ENCODE measurements at places on chromosomes 7 and 10.

- DNase-seq = no peak
Measured at GRCh38 chr7:131090886-131091692, 236.6 kb upstream of the MKLN1 start.

DNA sequence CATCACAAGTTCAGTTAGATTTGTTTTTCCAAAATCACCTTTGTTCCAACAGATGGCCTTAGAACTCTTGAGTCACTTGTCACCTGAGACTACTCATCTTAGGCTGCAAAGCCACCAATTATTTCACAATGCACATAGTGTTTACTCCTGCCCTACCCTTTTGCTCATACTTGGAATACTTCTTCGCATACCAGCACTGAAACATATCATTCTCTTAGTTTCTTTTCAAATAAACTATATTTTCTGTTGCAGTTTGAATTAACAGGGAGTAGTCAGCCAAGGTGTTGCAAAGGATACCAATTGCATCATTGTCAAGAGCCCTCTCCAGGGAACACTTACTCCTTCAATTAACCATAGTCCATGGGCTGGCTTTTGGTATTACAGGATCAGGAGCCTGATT lies 71.0 kb downstream of the CASD1 start:
- no peak for DNase-seq

- no peak for DNase-seq
Measured at GRCh38 chr10:21499701-21500577, 25.5 kb downstream of the SKIDA1 start.

DNA sequence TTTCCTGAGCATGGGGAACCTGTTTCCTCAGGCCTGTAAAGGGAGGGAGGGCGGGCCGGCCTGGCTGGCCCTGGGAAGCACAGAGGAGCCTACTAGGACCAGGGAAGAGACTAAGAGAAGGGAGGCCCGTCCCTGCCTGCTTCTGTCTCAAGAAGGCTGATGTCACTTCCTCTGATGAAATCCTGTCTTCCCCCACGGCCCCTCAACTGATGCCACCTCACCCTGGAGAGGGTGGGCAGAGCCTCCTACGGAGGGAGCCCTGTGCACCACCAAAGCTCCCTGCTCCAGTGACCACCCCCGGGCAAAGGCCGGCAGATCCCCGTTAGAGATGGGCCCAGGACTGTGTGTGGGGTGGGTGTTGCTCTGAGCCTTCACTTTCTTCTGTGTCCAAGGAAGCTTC lies 1.0 kb upstream of the PILRA start:
- no peak for DNase-seq

GRCh38 chr7:16498122-16498521 lies 28.5 kb upstream of the LRRC72 start:
- DNase-seq = no peak

DNA sequence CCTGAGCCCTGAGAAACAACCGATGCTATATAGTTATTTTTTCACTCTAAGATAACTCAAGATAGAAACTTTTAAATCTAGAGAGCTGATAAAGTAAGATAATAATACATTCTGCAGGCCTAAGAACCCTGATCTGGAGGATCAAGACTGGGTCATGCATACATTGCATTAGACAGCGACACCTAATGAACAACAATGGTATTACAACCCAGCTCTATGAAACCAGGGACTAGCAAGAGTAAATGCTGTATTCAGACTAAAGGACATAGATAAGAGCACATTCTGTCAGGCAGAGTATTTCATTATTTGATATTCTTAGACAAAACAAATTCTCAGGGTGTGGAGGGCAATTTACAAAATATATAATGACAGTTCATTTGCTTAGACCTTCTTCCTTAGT lies 148.6 kb downstream of the GRK5 start:
- no peak for DNase-seq
